ENCODE measurements at places on chromosomes 2 and 18. TPM values are rescaled to one million over a fixed set of nuclear protein-coding genes. Genes with fewer than 3 reads are reported as not detected.

Gene SPDYA
- 0.24 TPM for total RNA-seq

GRCh38 chr2:215442401-215442787 is 6.5 kb upstream of the FN1 start:
- no peaks in the 10 kb centered on the region for H3K27me3 ChIP-seq
- no peak overlapping the region for H3K27ac ChIP-seq
- H3K4me3 ChIP-seq: no peak overlapping the region
- no peak for DNase-seq
- H3K4me1 ChIP-seq: no peaks in the 10 kb centered on the region
- no peaks in the 10 kb centered on the region for H3K36me3 ChIP-seq

DNA sequence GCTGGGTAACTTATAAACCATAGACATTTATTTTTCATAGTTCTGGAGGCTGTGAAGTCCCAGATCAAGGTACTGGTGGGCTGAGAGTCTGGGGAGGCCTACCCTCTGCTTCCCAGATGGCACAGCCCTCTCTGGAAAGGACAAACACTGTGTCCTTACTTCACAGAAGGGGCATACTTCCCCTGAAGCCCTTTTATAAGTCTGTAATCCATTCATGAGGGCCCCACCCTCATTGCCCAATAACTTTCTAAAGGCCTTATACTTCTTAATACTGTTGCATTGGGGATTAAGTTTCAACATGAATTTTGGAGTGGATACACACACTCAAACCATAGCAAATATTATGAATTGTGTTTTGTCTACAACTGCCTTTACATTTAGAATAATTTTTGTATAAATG is 36.0 kb downstream of the ATIC start:
- peaks cover 72% of the 10 kb centered on the region for H3K36me3 ChIP-seq

GRCh38 chr2:218896501-218897393 is 16.1 kb downstream of the WNT10A start:
- peaks cover 6% of the 10 kb centered on the region for H3K4me1 ChIP-seq
- no peak overlapping the region for H3K4me3 ChIP-seq
- no peaks in the 10 kb centered on the region for H3K36me3 ChIP-seq

DNA sequence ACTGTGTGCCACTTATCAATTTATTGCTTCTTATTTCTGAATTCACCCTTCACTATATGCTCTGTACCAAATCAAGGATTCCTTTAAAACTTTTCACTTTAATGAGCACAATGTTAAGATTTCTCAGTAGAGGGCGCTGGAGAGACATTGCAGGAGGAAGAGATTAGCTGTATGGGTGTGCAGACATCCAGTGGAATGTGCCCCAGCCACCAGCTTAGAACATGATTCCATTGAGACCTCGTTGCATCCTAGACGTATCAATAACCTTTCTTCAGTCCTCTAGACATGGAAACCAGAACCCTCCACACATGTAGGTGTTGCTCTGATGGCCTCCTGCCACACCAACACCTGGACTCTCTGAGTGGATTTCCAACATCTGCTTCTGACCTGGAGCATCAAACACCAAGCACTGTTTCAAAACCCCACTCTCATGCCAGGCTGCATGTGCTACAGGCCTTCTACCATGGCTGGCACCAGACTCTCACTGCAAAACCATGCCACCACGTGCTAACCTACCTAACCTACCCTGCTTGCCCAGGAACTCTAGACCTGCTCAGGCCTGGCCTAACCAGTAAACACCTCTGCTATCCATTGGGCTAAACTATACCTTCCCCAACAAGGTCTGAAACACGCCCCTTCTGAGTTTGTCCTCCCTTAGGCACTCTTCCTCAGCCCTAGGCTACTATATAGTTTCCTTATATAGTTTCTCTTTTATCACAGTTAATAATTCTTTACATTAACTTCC is 633.2 kb upstream of the PKDCC start:
- H3K4me3 ChIP-seq: no peak overlapping the region
- no peak overlapping the region for H3K27ac ChIP-seq
- no peaks in the 10 kb centered on the region for H3K27me3 ChIP-seq
- DNase-seq: no peak
